ENCODE measurements at places on chromosomes 4 and X.

GRCh38 chr4:30875658-30876269 lies 155.6 kb downstream of the PCDH7 start:
- H3K27ac ChIP-seq = no peak overlapping the region
- DNase-seq = no peak
- no peak overlapping the region for H3K4me3 ChIP-seq
- H3K4me1 ChIP-seq = no peaks in the 10 kb centered on the region

DNA sequence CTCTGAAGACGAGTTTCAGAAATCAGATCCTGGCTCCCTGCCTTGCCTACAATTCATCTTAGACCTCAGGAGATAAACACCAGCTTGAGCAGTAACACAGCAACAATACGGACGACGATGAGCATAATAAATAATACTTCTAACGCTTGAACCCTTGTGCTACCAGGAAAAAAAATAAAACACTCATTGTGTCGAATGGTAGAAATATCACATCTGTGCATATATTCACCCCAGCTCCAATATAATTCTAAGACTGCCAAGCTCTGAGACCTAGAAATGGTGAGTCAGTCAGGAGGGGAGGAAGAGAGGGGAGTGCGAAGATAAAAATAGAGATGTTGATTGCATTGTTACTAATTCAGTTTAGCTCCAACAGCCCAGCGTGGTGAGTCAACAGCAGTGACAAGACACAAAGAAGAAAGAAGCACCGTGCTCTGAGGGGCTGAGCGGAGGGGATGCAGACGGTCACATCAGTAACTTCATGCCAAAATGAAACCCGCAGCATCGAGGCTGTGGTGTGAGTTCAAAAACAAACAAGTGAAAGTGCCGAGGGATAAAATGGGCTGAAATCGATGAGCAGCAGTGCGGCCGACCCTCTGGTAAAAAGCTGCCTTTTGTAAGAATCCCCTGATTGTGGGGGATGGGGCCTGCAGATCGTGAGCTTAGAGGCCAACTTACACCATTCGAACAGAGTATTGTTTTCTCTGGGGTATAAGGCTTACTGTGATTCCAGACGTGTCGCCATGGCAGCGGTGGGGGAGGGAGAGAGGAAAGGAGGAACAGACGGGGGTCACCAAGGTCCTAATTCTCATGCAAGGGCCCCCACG lies 150.4 kb downstream of the MGST2 start:
- no peaks in the 10 kb centered on the region for H3K4me1 ChIP-seq
- H3K27me3 ChIP-seq = no peaks in the 10 kb centered on the region
- no peak overlapping the region for H3K27ac ChIP-seq
- peaks cover 4% of the 10 kb centered on the region for H3K36me3 ChIP-seq
- no peak for DNase-seq

DNA sequence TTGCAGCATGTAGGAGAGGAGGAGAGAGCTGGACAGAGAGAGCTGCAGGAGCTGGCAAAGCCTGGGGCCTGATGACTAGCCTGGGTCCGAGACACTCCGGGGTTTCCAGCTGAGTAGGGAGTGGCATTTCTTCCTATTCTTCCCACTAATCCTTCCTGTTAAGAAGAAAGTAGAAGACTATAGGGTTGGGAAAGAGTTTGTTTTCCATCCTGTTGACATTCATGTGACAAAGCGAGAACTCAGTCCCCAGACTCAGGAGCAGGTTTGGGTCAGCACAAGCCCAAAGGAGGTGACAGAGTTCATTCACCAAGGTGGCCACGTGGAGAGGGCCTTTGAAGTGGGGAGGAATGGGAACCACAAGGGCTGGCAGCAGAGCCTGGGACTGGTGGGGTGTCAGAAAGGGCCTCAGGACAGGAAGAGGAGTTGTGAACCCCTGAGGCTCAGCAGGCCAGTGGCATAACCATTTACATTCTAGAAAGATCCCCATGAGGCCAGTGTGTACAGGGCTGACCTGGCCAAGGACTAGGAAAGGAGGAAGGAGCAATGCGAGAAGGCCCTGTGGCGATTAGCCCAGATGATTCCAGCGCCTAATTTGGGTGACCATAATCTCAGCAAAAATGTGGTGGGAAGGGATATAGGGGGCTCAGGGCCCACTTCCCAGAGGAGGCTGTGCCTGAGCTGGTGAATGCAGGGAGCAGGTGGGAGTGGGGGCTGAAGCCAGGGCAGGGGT lies 3.3 kb upstream of the HAUS3 start:
- no peak overlapping the region for H3K27ac ChIP-seq
- H3K4me3 ChIP-seq = no peak overlapping the region
- H3K4me1 ChIP-seq = peaks cover 24% of the 10 kb centered on the region
- H3K27me3 ChIP-seq = peaks cover 4% of the 10 kb centered on the region
- peak; percentile 32 for DNase-seq
- H3K36me3 ChIP-seq = peaks cover 1% of the 10 kb centered on the region

GRCh38 chr4:157882901-157883300 lies 289.9 kb downstream of the GASK1B start:
- no peak overlapping the region for H3K4me3 ChIP-seq
- no peaks in the 10 kb centered on the region for H3K36me3 ChIP-seq
- H3K4me1 ChIP-seq = no peaks in the 10 kb centered on the region
- H3K27ac ChIP-seq = no peak overlapping the region

- H3K27me3 ChIP-seq = no peaks in the 10 kb centered on the region
- H3K36me3 ChIP-seq = no peaks in the 10 kb centered on the region
- no peak overlapping the region for H3K4me3 ChIP-seq
Measured at GRCh38 chrX:25531096-25531495, 515.3 kb upstream of the ARX start.

DNA sequence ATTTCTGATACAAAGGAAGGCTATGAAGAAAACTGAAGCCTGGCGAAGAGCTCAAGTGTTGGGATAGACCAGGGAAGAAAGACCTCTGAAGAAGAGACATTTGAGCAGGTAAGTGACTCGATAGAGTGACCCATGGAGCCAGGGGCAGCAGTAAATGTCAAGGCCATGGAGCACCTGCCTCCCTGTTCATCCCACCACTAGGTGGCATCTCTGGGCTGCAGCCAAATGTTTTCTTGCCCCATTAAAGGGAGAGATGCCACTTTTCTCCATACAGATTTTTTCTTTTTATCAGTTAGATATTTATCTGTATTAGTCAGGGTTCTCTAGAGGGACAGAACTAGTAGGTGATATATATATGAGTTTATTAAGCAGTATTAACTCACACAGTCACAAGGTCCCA lies 4.9 kb upstream of the ZNF81 start:
- no peaks in the 10 kb centered on the region for H3K4me1 ChIP-seq
- no peaks in the 10 kb centered on the region for H3K27me3 ChIP-seq
- no peak overlapping the region for H3K27ac ChIP-seq
- peaks cover 1% of the 10 kb centered on the region for H3K36me3 ChIP-seq

GRCh38 chr4:31283679-31284078 lies 563.5 kb downstream of the PCDH7 start:
- H3K27ac ChIP-seq = no peak overlapping the region
- DNase-seq = no peak
- H3K4me1 ChIP-seq = no peaks in the 10 kb centered on the region

DNA sequence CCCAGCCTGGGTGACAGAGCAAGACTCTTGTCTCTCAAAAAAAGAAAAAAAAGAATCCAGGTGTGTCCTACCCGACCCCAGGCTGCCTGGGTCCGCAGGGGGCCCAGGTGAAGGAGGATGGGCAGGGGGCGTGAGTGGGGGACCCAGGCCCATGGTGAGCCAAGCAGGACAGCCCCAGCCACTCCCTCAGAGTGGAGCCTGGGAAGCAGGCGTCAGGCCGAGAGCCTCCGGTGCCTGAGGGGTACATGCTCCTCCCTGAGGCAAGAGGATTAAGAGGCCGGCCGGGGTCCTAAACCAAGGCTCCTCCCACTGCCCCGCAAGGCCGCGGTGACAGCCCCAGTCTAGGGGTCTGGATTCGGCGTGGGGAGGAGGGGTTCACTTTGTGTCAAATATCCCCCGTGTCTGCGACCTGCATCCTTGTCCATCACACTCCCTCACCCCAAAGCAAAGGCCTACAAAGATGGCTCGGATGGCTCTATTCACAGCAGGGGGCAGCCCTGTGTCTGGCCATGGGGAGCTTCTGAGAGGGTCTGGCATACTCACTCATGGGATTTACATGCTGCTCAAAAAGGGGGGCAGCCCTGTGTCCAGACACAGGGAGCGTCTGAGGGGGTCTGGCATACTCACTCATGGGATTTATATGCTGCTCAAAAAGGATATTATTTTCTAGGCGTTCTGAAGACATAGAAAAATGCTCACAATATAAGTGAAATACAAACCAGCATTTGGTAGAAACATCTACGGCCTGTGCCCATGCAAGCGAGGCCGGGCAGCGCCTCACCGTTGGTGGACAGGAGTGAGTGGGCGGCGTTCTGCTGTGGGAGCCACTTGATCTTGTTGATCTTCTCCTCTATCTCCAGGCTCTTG lies 94.6 kb downstream of the PPP2R2C start:
- H3K4me3 ChIP-seq = no peak overlapping the region
- H3K27me3 ChIP-seq = peaks cover 15% of the 10 kb centered on the region
- H3K36me3 ChIP-seq = no peaks in the 10 kb centered on the region
- H3K27ac ChIP-seq = no peak overlapping the region
- DNase-seq = no peak

DNA sequence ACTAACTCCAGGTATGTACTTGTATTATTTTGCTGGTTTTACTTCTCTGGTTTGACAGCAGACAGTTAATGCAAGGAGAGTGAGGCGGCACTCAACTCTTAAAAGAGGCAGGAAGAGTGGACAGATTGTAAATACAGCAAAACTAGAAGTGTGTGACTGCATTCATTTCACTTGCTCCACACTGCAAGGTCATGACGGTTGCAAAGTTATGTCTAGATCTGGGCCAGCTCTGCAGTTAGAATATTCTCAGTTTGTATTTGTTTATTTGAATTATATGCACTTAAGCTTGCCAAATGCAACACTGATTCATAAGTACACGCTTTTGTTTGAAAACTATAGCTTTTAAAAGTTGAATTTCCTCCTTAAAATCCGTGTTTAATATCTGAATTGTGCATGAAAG lies 148.9 kb downstream of the STIM2 start:
- H3K4me3 ChIP-seq = no peak overlapping the region
- peaks cover 9% of the 10 kb centered on the region for H3K36me3 ChIP-seq
- H3K4me1 ChIP-seq = peaks cover 5% of the 10 kb centered on the region
- H3K27ac ChIP-seq = no peak overlapping the region

- no peaks in the 10 kb centered on the region for H3K4me1 ChIP-seq
- H3K27me3 ChIP-seq = no peaks in the 10 kb centered on the region
- DNase-seq = no peak
- no peak overlapping the region for H3K27ac ChIP-seq
- no peak overlapping the region for H3K4me3 ChIP-seq
- H3K36me3 ChIP-seq = no peaks in the 10 kb centered on the region
Measured at GRCh38 chrX:24550166-24550565, 85.1 kb downstream of the PDK3 start.

DNA sequence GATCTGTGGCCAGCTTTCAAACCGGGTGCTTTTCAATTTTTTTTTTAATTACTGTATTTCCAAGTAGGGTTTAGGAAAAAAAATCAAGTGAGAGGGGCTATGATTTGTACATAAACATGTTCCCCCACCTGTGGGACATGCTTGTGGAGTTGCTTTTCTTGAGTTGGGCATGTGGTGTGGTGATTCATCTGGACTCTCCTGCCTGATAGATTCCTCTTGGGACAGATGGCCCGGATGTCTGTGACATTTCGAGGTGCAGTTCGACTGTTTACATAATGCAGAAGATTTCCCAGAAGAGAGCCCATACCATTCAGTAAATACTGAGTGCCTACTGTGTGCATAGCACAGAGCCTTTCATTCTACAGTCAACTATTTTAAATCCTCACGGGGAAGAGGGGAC lies 49.9 kb downstream of the DOCK11 start:
- H3K4me3 ChIP-seq = no peak overlapping the region
- DNase-seq = no peak
- H3K27me3 ChIP-seq = no peaks in the 10 kb centered on the region

DNA sequence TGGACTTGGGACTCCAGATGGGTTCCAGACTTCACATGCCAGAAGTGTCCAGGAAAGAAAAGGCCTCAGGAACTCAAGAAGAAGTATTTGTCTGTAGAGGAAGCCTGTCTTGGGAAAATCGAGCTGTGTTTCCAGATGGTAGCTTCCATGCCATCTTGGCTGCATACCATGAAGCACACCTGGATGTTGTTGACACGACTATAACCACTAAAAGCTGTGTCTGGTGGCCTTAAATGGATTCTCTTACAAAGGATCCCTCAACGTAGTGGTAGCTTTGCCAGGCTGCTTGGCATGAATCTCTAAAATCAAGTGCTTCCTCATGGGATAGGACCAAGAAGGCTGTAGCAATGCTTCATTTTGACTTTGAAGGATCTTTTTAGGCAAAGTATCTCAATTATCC lies 313.4 kb upstream of the BOD1L1 start:
- H3K4me3 ChIP-seq = no peak overlapping the region
- no peaks in the 10 kb centered on the region for H3K36me3 ChIP-seq
- no peaks in the 10 kb centered on the region for H3K27me3 ChIP-seq
- DNase-seq = no peak
- no peaks in the 10 kb centered on the region for H3K4me1 ChIP-seq
- no peak overlapping the region for H3K27ac ChIP-seq

DNA sequence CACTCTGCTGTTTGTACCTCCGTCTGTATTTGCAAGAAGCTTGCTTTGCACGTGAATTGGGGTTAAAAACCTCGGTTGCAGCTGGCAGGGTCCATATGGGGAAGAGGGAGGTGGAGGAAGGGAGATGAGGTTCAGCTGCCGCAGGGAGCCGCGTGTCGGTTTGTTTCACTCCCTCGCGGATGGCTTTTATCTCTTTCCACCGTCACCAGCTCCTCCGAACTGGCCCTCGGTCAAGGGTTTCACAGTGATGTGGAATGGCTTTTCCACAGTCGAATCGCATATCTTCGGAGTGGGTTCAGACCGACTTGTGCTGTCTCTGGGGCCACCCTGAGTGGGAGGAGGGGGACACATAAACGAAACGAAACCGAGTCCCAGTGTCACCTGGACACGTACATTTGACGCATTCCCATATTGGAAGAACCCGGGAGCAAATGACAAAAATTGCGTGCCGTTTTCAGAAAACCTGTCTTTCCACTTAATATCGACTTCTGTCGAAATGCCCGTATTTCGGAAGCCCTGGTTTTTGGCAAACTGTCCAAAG lies 929 bp downstream of the ZBTB33 start:
- peaks cover 14% of the 10 kb centered on the region for H3K36me3 ChIP-seq
- H3K4me1 ChIP-seq = peaks cover 15% of the 10 kb centered on the region
- peak overlapping the region; percentile 91 for H3K27ac ChIP-seq
- DNase-seq = peak; percentile 39
- peaks cover under 1% of the 10 kb centered on the region for H3K27me3 ChIP-seq
